ENCODE measurements at places on chromosomes 5 and 9.

- no peak for DNase-seq
Observed at GRCh38 chr5:110727025-110727314, 499 bp upstream of the TMEM232 start.

DNA sequence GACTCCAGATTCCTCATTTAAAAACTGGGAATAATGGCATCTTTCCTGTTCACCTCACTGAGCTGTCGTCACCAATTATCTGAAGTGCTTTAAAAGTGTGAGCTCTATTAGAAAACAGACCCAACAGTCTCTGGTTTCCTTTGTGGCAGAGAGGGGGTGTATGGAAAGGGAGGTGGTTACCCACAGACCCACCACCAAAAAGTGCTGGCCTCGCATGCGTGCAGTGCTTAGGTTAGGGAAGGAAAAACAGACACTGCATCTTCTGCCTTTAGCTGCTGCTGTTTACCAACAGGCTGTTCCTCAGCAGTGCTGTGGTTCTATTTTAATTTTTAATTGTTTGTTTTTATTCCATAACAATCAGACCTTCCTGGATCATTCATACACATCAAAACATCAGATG lies 249.6 kb downstream of the PIK3R1 start:
- DNase-seq = no peak

DNA sequence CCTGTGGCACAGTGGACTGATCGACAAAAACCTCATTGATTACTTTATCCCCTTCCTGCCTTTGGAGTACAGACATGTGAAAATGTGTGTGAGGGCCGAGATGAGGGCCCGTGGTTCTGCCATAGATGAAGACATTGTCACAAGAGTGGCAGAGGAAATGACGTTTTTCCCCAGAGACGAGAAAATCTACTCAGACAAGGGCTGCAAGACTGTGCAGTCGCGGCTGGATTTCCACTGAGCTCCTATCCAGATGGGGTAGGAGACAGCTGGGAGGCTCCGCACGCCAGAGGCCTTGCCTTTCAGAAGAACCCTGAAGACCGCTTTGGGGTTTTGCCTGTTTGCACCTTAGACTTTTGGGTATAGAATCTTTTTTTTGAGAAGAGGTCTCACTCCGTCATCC lies 6.4 kb downstream of the TOR1B start:
- DNase-seq = no peak

DNA sequence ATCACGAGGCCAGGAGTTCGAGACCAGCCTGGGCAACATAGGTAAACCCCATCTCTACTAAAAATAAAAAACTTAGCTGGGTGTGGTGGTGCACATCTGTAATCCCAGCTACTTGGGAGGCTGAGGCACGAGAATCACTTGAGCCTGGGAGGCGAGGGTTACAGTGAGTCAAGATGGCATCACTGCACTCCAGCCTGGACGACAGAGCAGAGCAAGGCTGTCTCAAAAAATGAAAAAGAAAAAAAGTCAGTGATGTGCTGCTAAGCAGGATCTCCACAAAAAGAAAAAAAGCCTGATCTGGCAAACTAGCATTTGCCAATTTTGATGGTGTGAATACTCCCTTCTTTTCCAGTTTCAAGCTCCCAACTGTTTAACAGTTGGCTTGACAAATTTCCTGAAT lies 21.9 kb downstream of the F2R start:
- DNase-seq = no peak

DNA sequence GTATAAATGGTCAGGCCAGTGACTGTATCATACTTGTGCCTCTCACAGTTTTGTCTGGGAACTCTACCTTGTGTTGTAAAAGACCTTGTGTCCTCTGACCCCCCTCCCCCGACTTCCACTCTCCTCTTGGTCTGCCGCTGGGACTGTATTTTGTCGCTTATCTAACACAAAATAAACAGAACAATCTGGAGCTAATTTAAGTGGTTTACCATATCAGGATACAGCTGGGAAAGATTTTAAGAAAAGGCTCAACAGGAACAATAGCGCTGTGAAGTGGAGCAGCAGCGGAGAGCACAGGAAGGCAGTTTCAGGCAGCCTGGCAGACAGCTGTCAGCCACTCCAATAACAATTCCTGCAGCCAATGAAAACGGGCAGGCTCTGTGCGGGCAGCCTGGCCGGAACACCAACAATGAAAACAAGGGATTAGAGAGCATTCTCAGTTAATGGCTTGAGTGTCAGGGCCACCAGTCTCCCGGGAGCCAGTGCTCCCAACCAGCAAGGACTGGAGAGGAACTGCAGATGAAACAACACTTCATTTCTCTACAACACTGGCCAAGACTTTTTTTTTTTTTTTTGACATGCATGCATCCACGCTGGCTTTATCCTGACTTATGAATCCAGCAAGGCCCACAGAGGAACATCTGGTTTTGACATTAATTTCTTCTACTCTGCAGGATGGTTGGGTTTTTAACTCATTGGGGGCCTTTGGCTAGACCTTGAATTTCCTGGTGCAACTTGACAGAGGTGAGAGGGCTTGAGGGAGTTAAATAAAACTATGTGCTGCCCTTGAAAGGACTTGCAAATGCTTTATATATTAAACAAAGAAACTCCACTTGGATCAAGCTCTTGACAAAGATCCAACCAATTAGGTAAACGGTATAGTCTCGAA lies 76.7 kb downstream of the ARSB start:
- peak; percentile 67 for DNase-seq

DNA sequence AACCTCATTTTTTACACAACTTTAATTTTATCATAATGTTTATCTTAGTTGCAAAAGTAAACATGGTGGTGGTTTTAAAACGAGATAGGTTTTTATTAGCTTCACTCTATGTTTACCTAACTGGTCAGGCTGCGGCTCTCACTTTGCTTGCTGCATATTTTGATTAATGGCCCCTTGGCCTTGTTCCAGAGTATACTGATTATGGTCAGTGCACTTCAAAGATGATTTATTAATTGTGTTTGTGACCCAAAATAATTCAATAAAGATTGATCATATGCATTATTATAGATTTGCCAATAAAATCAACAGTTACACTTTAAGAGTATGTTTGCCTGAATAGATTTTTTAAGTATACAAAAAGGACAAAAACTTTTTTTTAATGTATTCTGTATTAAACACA lies 188.0 kb downstream of the XRCC4 start:
- DNase-seq = no peak

- DNase-seq = no peak
Observed at GRCh38 chr5:170184737-170185136, 48.0 kb upstream of the C5orf58 start.

DNA sequence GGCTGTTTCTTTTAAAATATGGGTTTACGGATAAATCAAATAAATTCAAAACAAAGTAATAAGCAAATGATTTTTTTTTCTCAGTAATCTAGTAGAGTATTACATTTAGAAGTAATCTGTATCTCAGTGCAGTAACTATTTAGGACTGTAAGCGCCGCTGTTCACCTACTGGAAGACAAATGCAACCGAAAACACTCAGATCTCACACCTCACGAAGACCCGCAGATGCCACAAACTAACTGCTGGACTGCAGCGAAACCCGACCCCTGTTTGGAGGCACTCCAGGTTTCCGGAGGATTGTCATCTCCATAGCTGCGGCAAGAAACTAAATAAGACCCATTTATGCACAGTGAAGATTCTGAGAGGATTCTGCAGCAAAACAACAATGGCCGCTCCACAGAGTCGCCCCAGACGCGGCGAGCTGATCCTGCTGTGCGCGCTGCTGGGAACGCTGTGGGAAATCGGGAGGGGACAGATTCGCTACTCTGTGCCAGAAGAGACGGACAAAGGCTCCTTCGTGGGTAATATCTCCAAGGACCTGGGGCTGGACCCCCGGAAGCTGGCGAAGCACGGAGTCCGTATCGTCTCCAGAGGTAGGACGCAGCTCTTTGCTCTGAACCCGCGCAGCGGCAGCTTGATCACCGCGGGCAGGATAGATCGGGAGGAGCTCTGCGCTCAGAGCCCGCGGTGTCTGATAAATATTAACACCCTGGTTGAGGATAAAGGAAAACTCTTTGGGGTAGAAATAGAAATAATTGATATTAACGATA lies at the start of gene PCDHGA8:
PCDHGA8 (plus strand) TSS at position 205 of the 770 bp plus-strand sequence; CDS start at position 386, 181 bp downstream.
- no peak for DNase-seq

DNA sequence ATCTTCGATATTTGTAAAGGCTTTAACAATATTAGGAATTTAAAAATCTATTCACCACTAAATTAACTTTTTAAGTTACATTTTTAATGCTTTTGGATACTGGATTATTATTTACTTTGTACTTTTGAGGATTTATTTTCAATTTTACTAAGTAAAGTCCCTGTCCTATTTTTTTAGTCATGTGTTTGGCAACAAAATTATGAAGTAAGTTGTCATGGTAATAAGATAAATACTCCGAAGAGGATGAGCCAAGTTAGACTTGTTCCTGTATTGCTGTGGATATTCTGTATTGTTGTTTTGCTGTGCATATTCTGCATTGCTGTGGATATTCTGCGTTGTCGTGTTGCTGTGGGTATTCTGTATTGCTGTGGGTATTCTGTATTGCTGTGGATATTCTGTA lies 210.1 kb downstream of the MTRR start:
- no peak for DNase-seq

- no peak for DNase-seq
Observed at GRCh38 chr9:6212722-6213375, 2.8 kb upstream of the IL33 start.
